ENCODE measurements at places on chromosomes 11 and 22.

- DNase-seq: peak; percentile 81
Observed at GRCh38 chr11:78798663-78799062, 224.0 kb upstream of the NARS2 start.

GRCh38 chr11:4090258-4090657, 4.3 kb upstream of the RRM1 start:
- DNase-seq: no peak

- no peak for DNase-seq
Observed at GRCh38 chr11:68480193-68480592, 19.6 kb downstream of the PPP6R3 start.

GRCh38 chr11:6437993-6438392, 2.8 kb downstream of the HPX start:
- DNase-seq: no peak

GRCh38 chr11:83713708-83714107, 427.5 kb upstream of the CCDC90B start:
- DNase-seq: peak; percentile 68

DNA sequence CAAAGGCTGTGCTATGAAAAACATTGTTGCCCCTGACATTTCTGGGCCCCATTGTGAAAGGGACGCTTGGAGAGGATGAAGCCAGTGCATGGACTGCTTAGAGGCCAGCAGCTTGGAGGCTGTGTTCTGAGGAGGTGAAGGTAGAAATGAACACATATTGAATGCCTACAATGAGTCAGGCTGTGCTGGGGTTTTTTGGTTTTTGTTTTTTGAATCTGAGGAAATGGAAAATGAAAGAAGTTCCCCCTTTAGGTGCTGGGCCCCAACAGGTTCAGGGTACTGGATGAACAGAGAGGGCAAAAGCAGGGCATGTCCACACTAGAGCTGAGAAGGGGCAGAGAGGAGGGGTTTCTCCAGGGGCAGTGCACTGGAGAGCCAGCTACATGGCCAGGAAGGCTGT, 166.1 kb upstream of the API5 start:
- DNase-seq: no peak

DNA sequence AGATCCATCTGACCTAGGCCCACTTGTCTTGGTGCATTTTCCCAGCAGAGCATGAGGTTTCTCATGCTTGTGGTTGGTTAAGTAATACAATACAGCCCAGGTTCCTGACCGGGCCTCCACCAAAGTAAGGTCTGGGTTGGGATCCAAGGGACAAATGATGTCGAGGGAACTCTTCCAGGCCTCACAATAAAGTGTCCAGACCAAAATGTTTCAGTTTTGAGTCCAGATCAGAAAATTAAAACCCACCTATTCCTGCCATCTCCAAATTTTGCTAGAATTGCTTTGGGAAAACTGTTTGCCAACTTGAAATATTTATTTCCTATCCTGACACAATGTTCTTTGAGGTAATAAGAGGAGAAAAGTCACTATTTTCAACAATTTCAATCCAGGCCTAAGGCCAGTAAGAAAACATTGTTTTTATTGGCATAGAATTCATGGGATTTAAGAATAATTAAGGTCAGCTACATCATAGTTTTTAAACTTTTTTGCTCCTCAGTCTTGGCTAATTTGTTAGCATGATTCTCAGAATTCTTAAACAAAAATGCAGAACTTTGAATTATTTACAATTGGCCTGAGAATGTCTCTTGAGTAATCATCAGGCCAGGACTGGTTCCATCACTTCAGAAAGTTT, 51.4 kb downstream of the ME3 start:
- DNase-seq: no peak

DNA sequence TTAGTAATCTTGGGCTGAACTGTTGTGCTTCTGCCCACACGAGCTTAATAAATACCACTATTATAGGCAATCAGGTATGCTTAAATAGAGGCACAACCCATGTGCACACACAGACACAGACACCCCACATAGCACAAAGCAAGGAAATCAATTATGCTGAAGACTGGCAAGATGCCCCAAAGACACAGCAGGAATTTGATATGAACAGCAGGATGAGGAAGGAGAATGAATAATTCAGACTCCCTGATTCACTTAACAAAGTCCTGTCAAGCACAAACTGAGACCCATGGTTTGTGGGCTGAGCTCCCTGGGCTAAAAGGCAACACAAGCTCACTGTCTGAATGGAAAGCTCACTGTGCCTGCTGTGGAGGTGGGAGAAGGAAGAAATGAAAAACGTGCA, 42.5 kb downstream of the RBFOX2 start:
- DNase-seq: peak; percentile 40

DNA sequence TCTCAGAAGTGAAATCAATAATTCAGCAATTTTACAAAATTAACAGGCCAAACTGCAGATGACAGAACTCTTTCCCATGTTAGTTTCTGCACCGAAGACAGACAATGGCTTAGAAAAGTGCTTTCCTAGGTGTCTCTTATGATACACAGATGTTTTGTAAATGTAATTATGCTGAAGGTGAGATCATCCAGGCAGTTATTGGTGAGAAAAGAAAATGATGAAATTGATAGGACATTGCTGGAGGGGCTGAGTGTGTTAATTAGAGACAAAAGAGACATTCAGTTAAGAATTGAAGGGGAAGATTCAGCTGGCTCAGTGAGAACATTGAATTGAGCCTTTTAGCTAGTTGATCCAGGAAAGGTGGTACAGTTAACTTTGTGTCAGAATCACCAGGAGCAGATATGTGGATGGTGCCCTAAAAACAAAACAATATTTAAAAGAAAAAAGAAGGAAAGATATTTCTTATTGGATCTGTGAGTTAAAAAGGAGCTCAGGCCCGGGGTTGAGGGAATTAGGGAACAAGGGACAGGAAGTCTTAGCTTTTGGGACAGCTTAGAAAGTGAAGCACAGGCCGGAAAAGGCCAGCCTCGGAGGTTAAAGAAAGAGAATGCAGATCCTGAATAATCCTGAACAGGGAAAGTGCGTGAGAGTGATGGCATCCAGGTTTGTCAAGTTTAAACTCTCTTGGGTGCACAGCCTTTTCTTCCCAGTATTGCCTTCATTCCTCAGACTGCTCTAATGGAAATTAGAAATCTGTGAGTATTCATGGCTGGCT, 16.9 kb downstream of the ARHGAP42 start:
- no peak for DNase-seq

- DNase-seq: no peak
Observed at GRCh38 chr11:106821291-106821690, 197.0 kb downstream of the GUCY1A2 start.

GRCh38 chr22:21590809-21591641, 23.5 kb downstream of the UBE2L3 start:
- no peak for DNase-seq

DNA sequence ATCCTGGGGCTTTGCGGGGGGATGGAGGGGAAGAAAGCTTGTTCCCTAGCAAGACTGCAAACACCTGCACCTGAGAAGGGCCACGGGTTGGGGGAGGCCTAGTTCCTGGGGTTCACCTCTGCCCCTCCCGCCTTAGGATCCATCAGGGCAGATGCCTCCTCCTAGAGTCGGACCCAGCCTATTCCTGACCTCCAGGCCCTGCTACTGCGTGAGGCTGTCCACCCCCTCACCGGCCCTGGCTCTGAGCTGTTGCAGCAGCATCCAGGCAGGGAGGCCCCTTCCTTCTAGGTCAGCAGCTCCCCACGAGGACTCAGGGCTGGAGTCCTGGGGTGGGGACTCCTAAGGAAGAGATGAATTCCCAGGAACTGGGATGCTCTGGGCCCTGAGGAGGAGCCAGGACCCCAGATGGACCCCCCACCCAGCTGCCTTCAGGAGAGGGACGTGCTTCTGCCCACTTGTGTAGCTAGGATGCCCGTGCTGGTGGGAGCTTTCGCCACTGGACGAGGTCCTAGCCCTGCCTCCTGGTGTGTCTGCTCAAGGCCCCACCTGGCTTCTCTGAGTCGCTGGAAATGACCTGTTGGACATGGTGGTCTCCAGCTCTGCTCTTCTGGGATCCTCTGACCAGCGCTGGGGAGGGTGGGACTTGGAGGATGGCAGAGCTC, 10.3 kb downstream of the MRGPRF start:
- DNase-seq: no peak

DNA sequence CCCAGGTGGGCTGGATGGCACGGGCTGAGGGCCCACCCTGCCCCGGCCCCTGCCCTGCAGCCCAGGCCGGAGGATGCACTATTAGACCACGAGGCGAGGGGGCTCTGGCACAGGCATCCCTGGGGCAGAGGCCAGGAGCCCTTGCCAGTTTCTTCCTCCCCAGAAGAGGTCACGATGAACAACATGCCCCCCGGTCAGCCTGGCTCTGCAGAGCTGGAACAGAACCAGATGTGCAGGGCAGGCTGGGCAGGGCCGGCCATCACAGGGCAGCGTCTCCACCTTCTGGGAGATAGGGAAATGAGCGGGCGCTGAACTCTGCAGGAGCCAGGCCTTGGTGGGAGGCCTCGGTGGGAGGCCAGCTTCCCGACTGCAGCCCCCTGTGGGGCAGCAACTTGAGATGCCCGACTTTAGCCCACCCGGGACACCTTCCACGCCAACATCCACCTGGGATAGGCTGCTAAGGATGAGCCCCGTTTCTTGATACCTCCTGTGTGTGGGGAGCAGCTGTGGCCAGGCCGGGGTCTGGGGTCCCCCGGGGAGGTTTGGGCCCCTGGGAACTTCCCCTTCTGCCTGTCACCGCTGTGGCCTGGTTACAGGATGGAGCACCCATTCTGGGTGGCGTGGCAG, 21.8 kb upstream of the GNB1L start:
- no peak for DNase-seq

GRCh38 chr11:92304271-92304670, 79.7 kb downstream of the FAT3 start:
- DNase-seq: no peak
